Colonic mucosa (tissue), 4 donors: ENCODE measurements at places on chromosomes 11 and 22. TPM values are rescaled to one million over a fixed set of nuclear protein-coding genes. Genes with fewer than 3 reads are reported as not detected.

DNA sequence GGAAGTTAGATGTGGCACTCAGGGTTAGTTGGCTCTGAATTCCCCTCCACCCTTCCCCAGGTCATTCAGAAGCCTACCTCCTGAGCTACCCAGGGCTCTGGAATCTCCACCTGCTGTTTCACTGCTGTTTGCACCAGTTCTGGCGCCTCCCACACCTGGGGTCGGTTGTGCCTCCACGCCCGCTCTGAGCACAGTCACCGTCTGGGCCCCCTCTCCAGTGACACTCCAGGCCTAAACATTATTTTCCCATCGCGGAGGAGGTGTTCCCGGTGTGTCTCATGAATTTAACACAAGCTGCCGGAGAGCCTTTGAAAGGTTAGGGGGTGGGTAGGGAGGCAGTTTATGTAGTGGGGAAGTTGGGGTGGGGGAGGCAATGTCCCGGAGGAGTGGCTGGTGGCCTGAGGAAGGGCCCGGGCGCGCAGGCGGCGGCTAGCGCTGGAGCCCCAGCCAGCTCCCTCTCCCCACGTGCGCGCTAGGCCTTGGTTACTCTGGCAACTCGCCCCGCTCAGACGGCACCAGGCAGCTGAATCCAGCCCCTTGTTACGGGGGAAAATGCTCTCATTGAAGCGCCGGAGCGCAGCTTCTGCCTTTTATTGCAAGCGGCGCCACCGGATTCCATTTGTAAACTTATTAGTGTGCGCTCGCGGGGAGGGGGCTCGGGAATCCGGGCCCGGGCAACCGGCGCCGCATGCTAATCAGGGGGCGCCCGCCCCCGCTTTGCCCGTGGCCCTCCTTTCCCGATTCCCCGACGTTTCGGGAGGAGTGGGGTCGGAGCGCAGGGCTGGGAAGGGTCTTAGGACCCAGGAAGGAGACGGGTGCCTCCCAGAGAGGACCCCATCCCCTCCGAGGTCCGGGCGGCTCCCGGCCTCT is 52.4 kb downstream of the GRIK4 start:
- no peaks in the 10 kb centered on the region for H3K36me3 ChIP-seq
- peaks cover 27% of the 10 kb centered on the region for H3K27me3 ChIP-seq
- no peak overlapping the region for H3K27ac ChIP-seq
- H3K4me3 ChIP-seq: no peak overlapping the region
- H3K4me1 ChIP-seq: no peaks in the 10 kb centered on the region

DNA sequence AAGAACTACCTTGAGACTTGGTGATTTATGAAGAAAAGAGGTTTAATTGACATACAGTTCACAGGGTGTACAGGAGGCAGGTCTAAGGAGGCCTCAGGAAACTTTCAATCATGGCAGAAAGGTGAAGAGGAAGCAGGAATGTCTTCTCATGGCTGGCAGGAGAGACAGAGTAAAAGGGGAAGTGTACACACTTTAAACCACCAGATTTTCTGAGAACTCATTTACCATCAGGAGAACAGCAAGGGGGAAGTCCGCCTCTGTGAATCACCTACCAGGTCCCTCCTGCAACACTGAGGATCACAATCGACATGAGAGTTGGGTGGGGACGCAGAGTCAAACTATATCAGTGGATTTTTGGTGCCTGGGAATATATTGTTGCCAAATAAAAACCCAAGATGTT is 40.3 kb upstream of the OR5D13 start:
- H3K4me1 ChIP-seq: no peaks in the 10 kb centered on the region
- H3K27me3 ChIP-seq: no peaks in the 10 kb centered on the region
- no peak for DNase-seq
- no peak overlapping the region for H3K27ac ChIP-seq

GRCh38 chr11:14546672-14547071 is 26.5 kb upstream of the PSMA1 start:
- H3K4me1 ChIP-seq: peaks cover 4% of the 10 kb centered on the region
- no peak for DNase-seq
- no peaks in the 10 kb centered on the region for H3K27me3 ChIP-seq
- H3K36me3 ChIP-seq: no peaks in the 10 kb centered on the region

- H3K27ac ChIP-seq: no peak overlapping the region
- H3K4me1 ChIP-seq: no peaks in the 10 kb centered on the region
- H3K27me3 ChIP-seq: peaks cover 3% of the 10 kb centered on the region
- no peak overlapping the region for H3K4me3 ChIP-seq
Measured at GRCh38 chr11:88511006-88511405, 173.5 kb upstream of the CTSC start.

DNA sequence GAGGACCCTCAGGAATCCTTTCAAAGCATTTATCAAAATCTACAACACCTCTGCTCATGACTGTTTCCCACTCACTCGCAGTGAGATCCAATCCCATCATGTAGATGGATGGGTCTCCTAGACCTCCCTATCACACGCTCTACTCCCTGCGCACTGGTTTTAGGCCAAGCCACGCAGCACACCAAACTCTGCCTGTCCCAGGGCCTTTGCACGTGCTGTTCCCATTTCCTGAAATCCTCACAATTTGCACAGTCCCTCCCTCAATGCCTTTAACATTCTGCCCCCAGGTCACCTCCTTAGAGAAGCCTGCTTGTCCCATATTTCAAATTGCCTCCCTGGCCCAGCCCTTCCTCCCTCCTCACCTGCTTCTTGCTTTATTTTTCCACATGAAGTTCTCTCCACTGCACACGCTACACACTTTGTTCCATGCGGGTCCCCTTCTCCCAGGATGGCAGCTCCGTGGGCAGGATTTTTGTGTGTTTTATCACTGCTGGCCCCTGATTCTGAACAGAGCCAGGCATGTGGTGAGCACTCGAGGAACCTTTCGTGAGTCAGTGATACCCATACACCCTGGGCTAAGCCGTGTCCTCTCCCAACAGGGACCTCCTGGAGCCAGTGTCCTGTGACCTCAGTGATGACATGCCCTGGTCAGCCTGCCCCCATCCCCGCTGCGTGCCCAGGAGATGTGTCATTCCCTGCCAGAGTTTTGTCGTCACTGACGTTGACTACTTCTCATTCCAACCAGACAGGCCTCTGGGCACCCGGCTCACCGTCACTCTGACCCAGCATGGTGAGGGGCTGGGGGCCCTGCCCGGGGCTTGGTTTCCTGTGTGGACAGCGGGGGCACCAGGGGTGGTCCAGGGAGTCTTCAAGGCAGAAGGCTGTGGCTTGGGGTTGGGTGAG is 12.2 kb downstream of the CSF2RB start:
- no peak overlapping the region for H3K4me3 ChIP-seq
- no peak for DNase-seq
- no peak overlapping the region for H3K27ac ChIP-seq
- H3K36me3 ChIP-seq: no peaks in the 10 kb centered on the region

GRCh38 chr11:1762537-1763302 is 1.0 kb downstream of the CTSD start:
- peak overlapping the region; percentile 92 for H3K27ac ChIP-seq
- DNase-seq: peak; percentile 92
- H3K4me3 ChIP-seq: peak overlapping the region; percentile 59

GRCh38 chr22:36083056-36083455 is 54.4 kb upstream of the RBFOX2 start:
- H3K27me3 ChIP-seq: no peaks in the 10 kb centered on the region
- H3K4me3 ChIP-seq: no peak overlapping the region

DNA sequence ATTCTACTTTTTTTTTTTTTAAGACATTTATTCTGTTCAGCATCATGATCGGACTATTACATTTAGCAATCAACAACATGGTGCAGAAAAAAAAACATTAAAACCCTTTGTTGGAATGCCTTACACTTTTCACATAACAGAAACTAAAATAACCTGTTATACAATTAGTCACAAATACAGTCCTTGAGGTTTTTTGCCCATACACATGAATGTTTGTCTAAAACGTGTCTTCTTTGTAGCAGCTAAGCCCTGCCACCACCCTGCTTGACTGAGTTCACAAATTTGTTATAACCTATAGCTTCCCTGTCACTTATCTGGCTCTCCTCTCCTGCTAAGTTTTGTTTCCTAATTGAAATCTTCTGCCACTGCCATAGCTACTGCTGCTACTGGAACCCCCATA is 75.4 kb upstream of the ARHGAP20 start:
- H3K4me3 ChIP-seq: no peak overlapping the region
- no peak overlapping the region for H3K27ac ChIP-seq
- DNase-seq: no peak
- H3K4me1 ChIP-seq: no peaks in the 10 kb centered on the region
- no peaks in the 10 kb centered on the region for H3K27me3 ChIP-seq
- no peaks in the 10 kb centered on the region for H3K36me3 ChIP-seq

- no peaks in the 10 kb centered on the region for H3K4me1 ChIP-seq
- no peak overlapping the region for H3K27ac ChIP-seq
- DNase-seq: no peak
- H3K4me3 ChIP-seq: no peak overlapping the region
- H3K36me3 ChIP-seq: peaks cover 5% of the 10 kb centered on the region
- H3K27me3 ChIP-seq: no peaks in the 10 kb centered on the region
Measured at GRCh38 chr22:46638601-46639431, 18.6 kb downstream of the GRAMD4 start.

TLCD5 gene
- total RNA-seq: 1.3 TPM

CYB561A3 gene
- total RNA-seq: 64.2 TPM

TRPC6 gene
- total RNA-seq: 0.96 TPM

DNA sequence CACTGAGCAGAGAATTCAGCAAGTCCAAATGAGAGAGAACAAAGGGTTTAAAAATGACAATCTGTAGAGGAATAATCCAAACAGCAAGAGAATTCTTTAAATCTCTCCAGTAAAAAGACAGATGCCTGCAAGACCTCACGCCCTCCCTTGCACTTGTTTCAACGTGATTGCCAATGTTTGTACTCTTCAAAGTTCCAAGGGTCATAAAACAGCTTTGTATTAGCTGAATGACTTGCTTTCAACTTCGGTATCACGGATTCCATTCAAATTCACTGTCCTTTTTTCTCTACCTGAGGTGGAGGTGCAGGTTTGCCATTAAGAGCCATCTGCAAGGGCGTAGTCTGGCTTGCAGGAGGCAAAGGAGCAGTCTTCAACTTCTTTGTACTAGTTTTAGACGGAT is 41.1 kb upstream of the CHRNA10 start:
- no peak overlapping the region for H3K27ac ChIP-seq
- H3K4me1 ChIP-seq: no peaks in the 10 kb centered on the region
- no peaks in the 10 kb centered on the region for H3K27me3 ChIP-seq
- H3K36me3 ChIP-seq: peaks cover 5% of the 10 kb centered on the region
- DNase-seq: no peak
- no peak overlapping the region for H3K4me3 ChIP-seq

GGT5 gene
- total RNA-seq: 2.6 TPM

GRCh38 chr22:33579448-33580093 is 340.7 kb downstream of the LARGE1 start:
- no peak overlapping the region for H3K4me3 ChIP-seq
- H3K4me1 ChIP-seq: peaks cover 11% of the 10 kb centered on the region
- no peaks in the 10 kb centered on the region for H3K27me3 ChIP-seq
- DNase-seq: peak; percentile 81
- H3K27ac ChIP-seq: no peak overlapping the region
- no peaks in the 10 kb centered on the region for H3K36me3 ChIP-seq

GRCh38 chr11:44604171-44604581 is 38.7 kb downstream of the CD82 start:
- no peak overlapping the region for H3K4me3 ChIP-seq
- peaks cover 7% of the 10 kb centered on the region for H3K4me1 ChIP-seq
- DNase-seq: no peak

DNA sequence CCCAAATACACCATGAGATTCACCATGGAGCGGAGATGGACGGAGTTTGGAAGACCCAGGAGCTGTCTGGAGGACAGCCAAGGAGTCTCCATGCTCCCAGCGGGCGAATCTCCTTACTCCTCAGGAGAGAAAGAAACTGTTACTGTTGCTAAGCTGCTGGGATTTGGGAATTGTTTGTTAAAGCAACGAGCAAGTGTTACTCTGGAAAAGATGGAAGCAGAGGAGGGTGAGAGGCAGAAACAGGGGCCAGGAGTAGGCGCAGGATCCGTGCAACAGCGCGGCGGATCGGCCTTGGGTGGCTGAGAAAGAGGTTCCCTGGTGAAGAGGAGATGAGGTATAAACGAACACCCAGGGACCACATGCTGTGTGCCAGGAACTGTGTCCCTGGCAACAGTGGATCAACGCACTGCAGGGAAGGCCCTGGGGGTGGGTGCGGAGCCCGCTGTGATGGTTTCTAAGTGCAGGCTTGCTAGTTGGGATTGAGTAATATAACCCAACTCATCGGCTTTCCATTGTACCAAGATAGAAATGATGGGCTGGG is 1436.4 kb downstream of the BRD1 start:
- no peaks in the 10 kb centered on the region for H3K4me1 ChIP-seq

DNA sequence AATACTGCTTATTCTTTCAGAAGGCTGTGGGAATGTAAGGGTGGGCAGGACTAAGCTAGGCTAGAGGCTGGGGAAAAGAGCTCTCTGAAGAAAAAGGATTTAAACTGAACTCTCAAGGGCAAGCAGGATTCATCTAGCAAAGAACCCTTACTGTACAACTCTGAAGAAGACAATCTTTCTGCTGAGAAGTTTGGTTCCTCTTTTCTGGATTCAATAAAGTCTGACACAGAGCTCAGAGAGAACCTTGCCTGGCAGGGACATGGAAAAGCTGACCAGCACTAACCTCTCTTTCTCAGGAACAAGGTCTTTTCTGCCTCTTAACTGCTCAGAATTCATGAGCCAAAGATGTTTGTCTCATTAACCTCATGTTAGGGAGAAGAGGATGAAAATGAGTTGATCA is 388.4 kb upstream of the DDI1 start:
- H3K4me3 ChIP-seq: no peak overlapping the region
- no peak for DNase-seq
- no peaks in the 10 kb centered on the region for H3K4me1 ChIP-seq
- H3K27ac ChIP-seq: no peak overlapping the region

OR52E8 gene
- total RNA-seq: not detected

ART1 gene
- total RNA-seq: not detected

- H3K27ac ChIP-seq: no peak overlapping the region
- no peaks in the 10 kb centered on the region for H3K27me3 ChIP-seq
- H3K4me3 ChIP-seq: no peak overlapping the region
- no peaks in the 10 kb centered on the region for H3K4me1 ChIP-seq
Measured at GRCh38 chr22:47921906-47922305, 1159.5 kb downstream of the TBC1D22A start.

DNA sequence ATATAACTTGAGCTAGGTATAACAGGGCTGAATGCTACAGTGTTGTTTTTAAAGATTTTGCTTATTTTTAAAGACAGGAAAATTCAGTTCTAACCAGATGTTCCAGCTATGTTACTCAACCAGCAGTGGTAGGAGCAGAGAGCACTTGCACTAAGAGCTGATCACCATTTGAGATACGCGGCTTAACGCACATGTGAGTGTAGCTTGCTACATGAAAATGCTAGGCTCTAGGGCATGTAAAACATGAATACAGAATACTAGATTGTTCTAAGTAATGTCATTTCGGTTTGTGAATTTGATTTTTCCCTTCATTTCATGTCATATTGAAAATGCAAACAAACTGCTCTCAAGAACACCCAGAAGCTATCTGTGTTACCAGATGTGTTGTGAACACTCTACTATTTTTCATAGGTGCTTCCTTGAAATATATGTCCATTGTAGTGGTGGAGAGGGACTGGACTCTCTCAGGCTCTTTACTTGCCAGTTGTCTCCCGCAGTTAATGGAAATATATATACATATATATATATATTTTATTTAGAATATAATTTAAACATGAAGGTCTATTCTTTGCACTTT is 10.8 kb upstream of the TECTA start:
- H3K27ac ChIP-seq: no peak overlapping the region
- DNase-seq: no peak
- H3K27me3 ChIP-seq: no peaks in the 10 kb centered on the region
- H3K4me3 ChIP-seq: no peak overlapping the region
- no peaks in the 10 kb centered on the region for H3K4me1 ChIP-seq
- no peaks in the 10 kb centered on the region for H3K36me3 ChIP-seq

- no peak for DNase-seq
- H3K27ac ChIP-seq: no peak overlapping the region
- H3K4me3 ChIP-seq: no peak overlapping the region
- H3K27me3 ChIP-seq: no peaks in the 10 kb centered on the region
- no peaks in the 10 kb centered on the region for H3K36me3 ChIP-seq
Measured at GRCh38 chr22:22773979-22774604, 113.5 kb upstream of the IGLL5 start.

MMP12 gene
- 2.3 TPM for total RNA-seq

STK33 gene
- total RNA-seq: 3.7 TPM
